Right atrium auricular region (tissue), 2 donors: ENCODE measurements at places on chromosomes 12 and 14. TPM values are rescaled to one million over a fixed set of nuclear protein-coding genes. Genes with fewer than 3 reads are reported as not detected.

Gene HHIPL1
- 2.4 TPM for total RNA-seq

DNA sequence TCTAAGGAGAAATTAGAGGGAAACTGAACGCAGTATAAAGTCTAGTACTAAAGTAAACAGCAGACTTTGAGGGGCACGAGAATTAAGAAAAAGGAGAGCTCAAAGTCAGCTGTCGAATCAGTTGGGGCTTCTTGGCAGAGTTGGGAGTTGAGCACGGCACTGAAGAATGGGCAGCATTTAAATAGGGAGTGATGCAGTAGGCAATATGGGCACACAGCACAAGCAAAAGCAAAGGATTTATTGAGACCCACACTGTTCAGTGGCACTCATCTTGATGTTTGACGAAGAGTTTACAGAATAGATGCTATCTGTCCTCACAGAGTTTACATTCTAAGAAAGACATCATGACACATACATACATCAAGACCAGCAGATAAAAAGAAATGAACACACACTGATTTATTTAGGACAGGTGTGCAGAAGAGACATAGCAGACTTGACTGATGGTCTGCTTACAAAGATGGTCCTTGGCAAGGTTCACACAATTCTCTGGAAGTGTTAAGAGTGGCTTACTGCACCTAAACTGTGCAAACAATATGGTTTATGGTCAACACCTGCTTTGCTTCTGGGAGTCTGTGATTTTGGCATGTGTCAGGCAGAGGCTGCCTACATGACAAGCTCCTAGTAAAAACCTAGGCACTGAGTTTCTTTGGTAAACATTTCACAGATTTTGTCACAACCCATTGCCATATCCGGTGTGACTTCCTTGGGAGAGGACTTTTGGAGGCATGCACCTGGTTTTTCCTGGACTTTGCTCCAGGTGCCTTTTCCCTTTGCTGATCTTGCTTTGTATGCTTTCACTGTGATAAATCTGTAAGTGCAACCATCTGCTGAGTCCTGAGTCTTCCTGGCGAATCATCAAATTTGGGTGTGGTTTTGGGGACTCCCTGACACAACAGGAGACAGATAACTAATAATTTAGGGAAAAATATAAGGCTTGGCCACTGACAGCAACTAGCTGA, 26.3 kb downstream of the ALKBH1 start:
- H3K4me1 ChIP-seq: peaks cover 10% of the 10 kb centered on the region
- peaks cover 18% of the 10 kb centered on the region for H3K36me3 ChIP-seq
- no peak overlapping the region for H3K27ac ChIP-seq
- H3K4me3 ChIP-seq: no peak overlapping the region
- no peaks in the 10 kb centered on the region for H3K27me3 ChIP-seq

DNA sequence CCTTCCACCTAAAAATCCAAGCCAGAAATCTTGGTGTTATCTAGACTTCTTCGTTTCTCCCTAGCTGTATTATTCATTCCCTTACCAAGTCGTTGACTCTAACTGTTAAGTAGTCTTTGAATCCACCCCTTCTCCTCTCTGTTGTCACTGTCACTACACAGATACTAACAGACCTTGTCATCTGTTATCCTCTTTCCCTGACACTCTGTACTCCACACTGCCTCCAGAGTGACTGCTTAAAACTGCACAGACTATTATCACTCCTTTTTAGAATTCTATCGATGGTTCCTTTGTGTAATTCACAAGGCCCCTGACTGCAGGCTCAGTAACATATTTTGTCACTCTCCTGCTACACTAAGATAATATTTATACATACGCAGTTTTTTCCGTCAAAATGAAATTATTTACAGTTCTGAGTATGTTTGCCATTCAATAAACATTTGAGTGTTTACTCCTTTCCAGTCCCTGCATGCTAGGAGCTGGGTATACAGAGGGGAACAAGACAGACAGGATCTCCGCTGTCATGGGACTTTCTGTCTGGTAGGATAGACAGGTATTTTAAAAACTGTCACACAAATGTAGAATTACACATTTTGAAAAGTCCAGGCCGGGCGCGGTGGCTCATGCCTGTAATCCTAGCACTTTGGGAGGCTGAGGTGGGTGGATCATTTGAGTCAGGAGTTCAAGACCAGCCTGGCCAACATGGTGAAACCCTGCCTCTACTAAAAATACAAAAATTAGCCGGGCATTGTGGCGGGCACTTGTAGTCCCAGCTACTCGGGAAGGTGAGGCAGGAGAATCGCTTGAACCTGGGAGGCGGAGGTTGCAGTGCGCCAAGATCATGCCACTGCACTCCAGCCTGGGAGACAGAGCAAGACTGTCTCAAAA, 3.8 kb downstream of the MARS1 start:
- peaks cover 40% of the 10 kb centered on the region for H3K36me3 ChIP-seq
- peaks cover 15% of the 10 kb centered on the region for H3K4me1 ChIP-seq
- DNase-seq: no peak
- no peak overlapping the region for H3K27ac ChIP-seq
- no peaks in the 10 kb centered on the region for H3K27me3 ChIP-seq
- no peak overlapping the region for H3K4me3 ChIP-seq

Gene TMEM117
- total RNA-seq: 24.1 TPM

Gene SSTR1
- 1.8 TPM for total RNA-seq
